Stimulated activated CD4-positive, alpha-beta T cell treated with anti-CD3 and anti-CD28 coated beads, TNF-alpha, amount 100 ng/mL, for 48 hours (primary cell): ENCODE measurements at places on chromosomes 16 and 17.

DNA sequence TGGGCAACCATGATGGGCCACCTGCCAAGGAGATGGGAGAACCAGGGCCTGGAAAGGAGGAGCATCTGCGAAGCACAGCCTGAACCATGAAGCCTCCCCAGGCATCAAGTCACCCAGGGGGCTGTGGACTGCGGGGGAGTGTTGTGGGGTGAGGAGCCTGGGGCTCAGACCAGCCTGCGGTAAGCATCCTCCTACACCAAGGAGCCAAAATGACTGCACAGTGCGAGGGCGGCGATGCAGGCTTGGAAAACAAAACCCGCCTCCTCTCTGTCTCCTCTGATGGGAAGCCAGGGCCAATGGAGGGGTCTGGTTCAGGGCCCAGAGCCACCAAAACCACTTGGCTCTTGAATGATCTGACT is 18.1 kb upstream of the MAF start:
- DNase-seq: peak; percentile 30

GRCh38 chr16:50093607-50094539 is 28.1 kb downstream of the HEATR3 start:
- DNase-seq: no peak

DNA sequence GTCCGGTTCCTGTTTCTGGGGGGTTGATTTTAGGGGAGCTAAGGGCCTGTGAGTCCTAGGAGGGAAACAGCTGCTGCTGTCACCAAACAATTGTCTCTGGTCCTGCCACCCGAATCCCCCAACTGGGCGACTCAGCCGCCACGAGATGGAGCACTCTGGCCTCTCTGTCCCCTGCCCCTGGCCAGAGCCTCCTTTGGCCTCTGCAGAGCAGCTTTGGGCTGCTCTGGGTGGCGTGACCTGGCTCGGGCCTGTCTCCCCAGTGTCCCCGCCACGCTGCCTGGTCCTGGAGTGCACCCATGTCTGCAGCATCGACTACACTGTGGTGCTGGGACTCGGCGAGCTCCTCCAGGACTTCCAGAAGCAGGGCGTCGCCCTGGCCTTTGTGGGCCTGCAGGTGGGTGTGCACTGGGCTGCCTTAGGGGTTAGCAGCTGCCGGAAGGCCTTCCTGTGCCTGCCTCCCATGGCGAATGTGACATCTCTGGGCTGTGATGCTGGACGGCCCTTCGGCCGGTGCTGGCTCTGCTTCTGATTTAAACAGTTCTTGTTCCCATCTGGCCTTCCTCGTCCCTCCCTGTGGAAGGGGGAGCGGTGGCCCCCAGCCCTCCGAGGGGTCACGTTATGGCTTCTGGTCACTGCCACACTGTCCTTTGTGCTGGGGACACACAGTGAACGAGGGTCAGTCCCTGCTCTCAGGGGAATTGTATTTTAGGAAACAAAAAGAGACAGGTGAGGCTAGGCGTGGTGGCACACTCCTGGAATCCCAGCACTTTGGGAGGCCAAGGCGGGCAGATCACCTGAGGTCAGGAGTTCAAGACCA is 11.6 kb upstream of the RNF213 start:
- DNase-seq: no peak

DNA sequence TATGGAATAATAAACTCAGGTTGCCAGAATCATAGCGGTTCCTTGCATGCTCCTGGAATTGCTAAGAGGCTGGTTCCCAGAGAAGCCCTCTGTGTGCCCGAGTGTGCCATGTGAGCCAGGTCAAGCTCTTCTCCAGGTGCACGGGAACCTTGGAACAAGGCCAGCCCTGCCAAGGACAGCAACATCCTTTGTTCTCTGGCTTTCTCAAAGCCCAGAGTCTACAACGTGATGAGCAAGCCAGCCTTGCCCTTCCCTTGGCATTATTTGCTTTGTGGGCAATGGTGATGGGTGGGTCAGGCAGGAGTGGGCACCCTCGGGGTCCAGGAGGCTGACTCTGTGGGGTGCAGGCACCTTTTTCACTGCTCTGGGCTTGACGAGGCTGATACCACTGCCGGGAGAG is 14.2 kb upstream of the SEC14L1 start:
- no peak for DNase-seq

DNA sequence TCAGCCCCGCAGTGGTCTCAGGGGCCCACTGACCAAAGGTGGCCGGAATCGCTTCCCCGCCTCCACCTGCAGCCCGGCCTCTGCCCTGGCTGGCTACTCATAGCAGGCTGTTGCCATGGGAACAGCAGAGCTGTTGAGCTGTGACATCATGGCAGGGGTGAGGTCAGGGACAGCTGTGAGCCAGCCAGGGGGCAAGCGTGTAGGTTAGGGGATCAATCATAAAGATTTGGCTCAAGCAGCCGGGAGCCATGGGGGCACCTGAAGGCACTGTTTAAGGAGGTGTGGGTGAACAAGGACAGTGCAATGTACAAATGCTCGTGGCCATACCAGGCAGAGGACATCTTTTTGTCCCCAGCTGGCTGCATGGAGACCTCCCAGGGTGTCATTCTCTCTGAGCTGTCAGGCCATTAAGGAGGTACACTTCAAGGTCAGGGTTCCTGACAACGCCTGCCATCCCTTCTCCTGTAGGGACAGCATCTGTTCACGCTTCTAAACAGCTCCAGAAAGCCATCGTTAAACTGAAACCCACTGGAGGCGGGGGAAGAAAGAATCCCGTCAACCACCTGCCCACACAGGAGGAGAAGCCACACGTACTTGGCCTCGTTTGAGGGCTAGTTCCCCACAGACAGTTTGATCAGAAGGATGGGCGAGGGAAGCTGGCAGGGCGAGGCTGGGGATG is at the start of gene CEP295NL:
Gene CEP295NL (minus strand): TSS at position 101 of the 679 bp plus-strand sequence. CDS start 1,373 bp downstream, outside the sequence.
- no peak for DNase-seq
